Naive thymus-derived CD4-positive, alpha-beta T cell (primary cell): ENCODE measurements at places on chromosomes 4 and X. TPM values are rescaled to one million over a fixed set of nuclear protein-coding genes. Genes with fewer than 3 reads are reported as not detected.

DNA sequence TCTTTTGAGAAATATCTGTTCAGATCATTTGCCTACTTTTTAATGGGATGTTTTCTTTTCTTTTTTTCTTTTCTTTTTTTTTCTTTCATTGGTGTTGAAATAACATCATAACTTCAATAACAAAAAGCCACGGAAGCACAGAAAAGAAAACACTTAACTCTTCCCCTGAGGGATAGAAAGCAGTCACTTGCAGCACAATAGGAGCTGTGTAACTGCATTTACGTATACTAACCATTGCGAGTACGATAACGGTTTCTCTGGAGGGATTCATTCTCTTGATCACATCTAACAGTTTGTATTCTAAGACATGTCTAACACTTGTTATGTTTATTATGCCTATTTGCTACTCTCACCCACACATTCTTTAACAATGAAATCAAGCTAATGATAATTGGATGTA lies 27.3 kb downstream of the C4orf46 start:
- no peaks in the 10 kb centered on the region for H3K36me3 ChIP-seq
- H3K4me3 ChIP-seq = no peak overlapping the region
- H3K27me3 ChIP-seq = no peaks in the 10 kb centered on the region
- no peak for DNase-seq
- H3K27ac ChIP-seq = no peak overlapping the region

DNA sequence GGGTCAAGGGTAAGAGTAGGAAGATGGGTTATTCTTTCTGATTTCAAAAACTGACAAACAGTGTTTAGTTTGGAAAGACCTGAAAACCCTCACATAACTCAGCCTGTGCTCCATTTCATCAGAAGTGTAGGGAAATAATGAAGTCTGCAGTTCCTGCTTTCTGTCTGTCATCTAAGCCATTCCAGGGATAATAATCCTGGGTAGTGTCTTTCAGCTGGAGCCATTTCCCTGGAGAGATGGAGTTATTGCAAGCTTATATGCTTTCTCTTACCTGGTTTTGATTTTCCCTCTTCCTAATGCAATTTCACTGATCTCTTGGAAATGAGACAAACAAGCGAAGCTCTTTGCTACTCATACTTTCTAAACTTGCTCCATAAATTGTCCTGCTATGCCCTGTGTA lies 824.8 kb upstream of the LCORL start:
- no peak overlapping the region for H3K27ac ChIP-seq
- no peaks in the 10 kb centered on the region for H3K36me3 ChIP-seq
- DNase-seq = no peak
- H3K27me3 ChIP-seq = no peaks in the 10 kb centered on the region
- no peak overlapping the region for H3K4me3 ChIP-seq

DNA sequence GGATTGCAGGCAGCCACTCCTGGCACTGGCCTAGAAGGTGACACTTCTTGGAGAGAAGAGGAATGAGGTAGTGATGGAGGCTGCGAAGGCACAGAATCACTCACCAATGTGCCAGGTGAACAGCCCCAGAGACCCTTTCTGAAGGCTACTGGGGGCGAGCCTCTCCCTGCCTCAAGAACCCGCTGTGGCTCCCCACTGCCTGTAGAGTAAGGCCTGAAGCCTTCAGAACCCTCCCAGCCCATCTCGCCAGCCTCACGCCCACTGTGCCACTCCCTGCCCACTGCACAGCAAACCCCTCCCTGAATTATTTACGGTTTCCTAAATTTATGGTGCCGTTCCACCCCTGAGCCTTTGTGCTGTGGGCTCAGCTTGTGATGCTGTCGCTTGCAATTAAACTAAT lies 24.2 kb upstream of the SORCS2 start:
- H3K4me1 ChIP-seq = no peaks in the 10 kb centered on the region
- no peak overlapping the region for H3K27ac ChIP-seq
- no peaks in the 10 kb centered on the region for H3K27me3 ChIP-seq
- no peaks in the 10 kb centered on the region for H3K36me3 ChIP-seq
- DNase-seq = no peak

GRCh38 chr4:7417639-7418038 lies 17.1 kb downstream of the PSAPL1 start:
- no peaks in the 10 kb centered on the region for H3K4me1 ChIP-seq
- peaks cover 2% of the 10 kb centered on the region for H3K27me3 ChIP-seq
- H3K4me3 ChIP-seq = no peak overlapping the region
- no peaks in the 10 kb centered on the region for H3K36me3 ChIP-seq
- peak; percentile 3 for DNase-seq

GRCh38 chr4:101271516-101271915 lies 75.8 kb downstream of the PPP3CA start:
- H3K36me3 ChIP-seq = no peaks in the 10 kb centered on the region
- no peaks in the 10 kb centered on the region for H3K4me1 ChIP-seq
- H3K4me3 ChIP-seq = no peak overlapping the region
- no peak overlapping the region for H3K27ac ChIP-seq
- no peaks in the 10 kb centered on the region for H3K27me3 ChIP-seq

DNA sequence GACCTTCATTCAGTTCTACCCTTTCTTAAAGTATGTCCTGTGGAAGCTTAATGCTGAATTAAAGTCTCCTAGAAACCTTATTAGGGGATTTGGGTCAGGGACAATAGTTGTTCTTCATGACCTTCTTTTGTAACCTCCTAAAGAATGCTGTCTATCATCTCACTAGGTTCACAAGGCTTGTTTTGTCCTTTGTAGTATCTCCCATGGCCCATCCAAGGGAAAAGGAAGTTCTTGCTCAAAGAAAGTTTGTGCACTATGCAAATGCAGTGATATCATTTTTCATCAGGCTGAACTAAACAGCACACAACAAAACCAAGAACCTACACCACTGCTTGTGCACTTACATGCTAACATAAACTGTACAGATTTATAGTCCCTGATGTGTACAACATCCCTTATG lies 46.6 kb upstream of the PGM2 start:
- peaks cover 12% of the 10 kb centered on the region for H3K4me1 ChIP-seq
- no peaks in the 10 kb centered on the region for H3K36me3 ChIP-seq
- no peak for DNase-seq
- H3K27me3 ChIP-seq = no peaks in the 10 kb centered on the region
- H3K4me3 ChIP-seq = no peak overlapping the region
- H3K27ac ChIP-seq = peak overlapping the region; percentile 59

PPP2R2C gene
- not detected for total RNA-seq

GRCh38 chr4:39687014-39687413 lies 10.9 kb upstream of the UBE2K start:
- no peaks in the 10 kb centered on the region for H3K4me1 ChIP-seq
- no peak overlapping the region for H3K4me3 ChIP-seq
- no peaks in the 10 kb centered on the region for H3K27me3 ChIP-seq
- H3K27ac ChIP-seq = no peak overlapping the region
- DNase-seq = no peak

EGF gene
- total RNA-seq = not detected

C1QTNF7 gene
- not detected for total RNA-seq

FGF13 gene
- not detected for total RNA-seq

RIPPLY1 gene
- total RNA-seq = not detected

- DNase-seq = no peak
- no peak overlapping the region for H3K27ac ChIP-seq
These were observed 155.8 kb downstream of the RPA4 start for GRCh38 chrX:97039363-97040029.

GRCh38 chr4:37999000-37999716 lies 39.0 kb downstream of the PTTG2 start:
- peaks cover 13% of the 10 kb centered on the region for H3K4me1 ChIP-seq
- H3K4me3 ChIP-seq = no peak overlapping the region
- peak; percentile 41 for DNase-seq
- no peaks in the 10 kb centered on the region for H3K27me3 ChIP-seq
